ENCODE measurements at places on chromosomes 3 and 15. TPM values are rescaled to one million over a fixed set of nuclear protein-coding genes. Genes with fewer than 3 reads are reported as not detected.
A peak's percentile ranks its signal among the peaks of the same experiment; 100 is the strongest.

Gene ZKSCAN7
- total RNA-seq: 6.5 TPM

Gene ZMYND10
- total RNA-seq: not detected

DNA sequence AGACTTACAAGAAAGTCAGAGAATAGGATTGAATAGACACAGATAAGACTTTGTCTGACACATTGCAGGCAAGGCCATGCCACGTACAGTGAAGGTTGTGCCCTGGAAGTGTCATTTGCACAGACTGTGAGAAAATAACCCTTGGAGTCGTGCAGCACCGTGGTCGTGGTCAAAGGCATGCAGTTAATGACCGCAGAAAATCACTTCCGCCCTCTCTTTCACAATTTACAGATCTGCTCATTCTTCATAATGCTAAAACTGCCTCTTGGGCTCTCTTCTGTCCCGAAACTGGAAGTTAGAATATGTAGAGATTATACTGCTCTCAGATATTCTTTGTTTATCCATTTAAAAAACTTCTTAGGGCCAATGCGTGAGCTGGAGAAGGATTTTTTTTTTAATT, 73.2 kb upstream of the CTXND1 start:
- no peak for DNase-seq

DNA sequence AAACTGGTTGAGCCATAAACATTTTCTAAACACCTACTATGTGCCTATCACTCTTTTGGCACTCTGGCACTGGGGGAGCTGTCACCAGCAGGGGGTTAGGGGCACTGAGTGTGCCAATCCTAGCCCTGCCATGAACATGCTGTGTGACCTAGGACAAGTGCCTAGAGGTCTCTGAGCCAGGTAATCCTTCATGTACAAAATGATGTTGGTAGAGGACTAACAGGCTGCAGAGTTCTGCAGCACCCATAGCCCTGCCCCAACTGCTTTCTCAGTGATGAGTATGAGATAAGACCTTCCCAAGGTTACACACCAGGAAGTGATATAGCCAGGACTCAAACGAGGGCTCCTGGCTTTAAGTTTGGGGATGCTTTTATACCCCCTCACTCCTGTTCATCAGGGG, 84.9 kb upstream of the SEC13 start:
- no peak for DNase-seq

GRCh38 chr15:96334705-96335410, 4.4 kb downstream of the NR2F2 start:
- no peak for DNase-seq

Gene ADPRH
- 12.0 TPM for total RNA-seq

DNA sequence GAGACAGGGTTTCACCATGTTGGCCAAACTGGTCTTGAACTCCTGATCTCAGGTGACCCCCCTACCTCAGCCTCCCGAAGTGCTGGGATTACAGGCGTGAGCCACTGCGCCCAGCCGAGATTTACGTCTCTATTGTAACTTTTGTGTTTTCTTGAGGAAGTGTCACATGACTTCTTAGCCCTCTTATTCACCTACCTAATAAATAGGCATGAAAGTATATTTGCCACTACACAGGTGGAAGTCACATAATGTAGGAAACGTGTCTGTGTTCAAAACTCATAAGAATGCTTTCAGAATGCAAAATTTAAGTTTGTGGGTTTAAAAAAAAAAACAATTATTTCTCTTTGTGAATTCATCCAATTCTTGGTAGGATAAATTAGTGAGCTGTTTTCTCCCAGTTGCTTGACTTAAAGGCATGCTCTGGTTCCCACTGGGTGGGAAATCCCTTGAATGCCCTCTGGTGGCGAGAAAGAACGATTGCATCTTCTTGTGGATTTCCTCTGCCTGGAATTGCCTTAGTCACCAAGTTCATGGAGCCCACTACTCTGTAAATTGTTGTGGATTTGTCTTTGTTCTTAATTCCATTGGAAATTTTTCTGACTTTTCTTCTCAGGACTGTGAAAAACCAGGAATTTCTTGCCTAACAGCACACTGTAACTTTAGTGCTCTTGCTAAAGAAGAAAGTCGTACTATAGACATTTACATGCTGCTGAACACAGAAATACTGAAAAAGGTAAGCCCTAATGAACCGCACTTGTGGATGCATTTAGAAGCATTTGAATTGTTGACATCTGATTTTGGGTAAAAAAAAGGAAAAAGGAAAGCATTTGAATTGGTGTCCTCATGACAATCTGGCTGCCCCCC, 82.2 kb upstream of the CTDSPL start:
- no peak for DNase-seq

Gene IL17RE
- 0.59 TPM for total RNA-seq

Gene BNC1
- under 0.01 TPM for total RNA-seq

DNA sequence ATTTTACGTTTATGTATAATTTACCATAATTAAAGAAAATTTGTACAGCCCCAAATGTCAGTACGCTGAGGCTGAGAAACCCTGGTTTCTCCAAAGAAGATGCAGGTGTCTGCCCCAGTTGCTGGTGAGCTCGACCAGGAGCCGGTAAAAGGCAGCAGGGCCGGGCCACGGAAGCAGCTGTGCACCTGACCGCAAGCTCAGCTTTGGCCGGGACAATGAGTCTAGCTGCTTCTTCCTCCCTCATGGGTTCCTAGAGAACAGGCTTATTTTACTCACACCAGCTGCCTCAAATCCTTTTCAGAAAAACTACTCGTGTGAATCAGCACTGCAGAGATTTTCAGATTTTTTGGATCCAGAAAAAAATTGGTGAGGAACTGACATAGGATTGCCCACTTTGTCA, 18.0 kb upstream of the ZXDC start:
- DNase-seq: no peak

GRCh38 chr15:89301304-89302089, 33.1 kb downstream of the POLG start:
- no peak for DNase-seq

DNA sequence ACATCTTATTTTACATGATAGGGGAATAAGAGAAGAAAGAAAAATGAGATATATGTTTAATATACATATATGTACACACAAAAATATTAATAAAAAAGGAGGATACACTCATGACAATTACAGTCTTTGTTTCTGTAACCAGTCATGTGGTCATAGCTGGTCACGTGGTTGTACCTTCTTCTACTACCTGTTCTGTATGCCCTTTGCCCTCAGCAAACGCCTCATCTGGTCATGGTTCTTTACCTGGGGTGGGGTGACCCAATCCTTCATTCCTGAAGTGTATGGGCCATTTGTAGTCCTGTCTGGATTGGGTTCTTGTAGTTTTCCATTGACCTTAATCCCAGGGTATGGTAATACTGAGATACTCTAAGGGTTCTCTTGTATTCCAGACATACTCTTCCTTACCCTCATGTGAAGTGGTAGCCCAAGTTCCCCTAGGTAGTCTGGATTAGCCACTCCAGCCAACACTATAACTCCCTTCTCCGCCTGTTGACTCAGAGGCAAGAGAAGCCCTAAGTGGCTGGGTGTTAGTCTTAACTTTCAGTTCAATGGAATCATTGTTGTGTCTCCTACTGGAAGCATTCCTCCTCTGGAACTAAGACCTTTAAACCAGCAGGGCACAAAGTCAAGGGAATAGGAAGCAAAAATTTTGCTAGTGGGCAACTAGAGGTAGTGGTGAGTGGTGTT, 47.3 kb upstream of the FAM3D start:
- no peak for DNase-seq

Gene FANCD2
- total RNA-seq: 13.7 TPM

DNA sequence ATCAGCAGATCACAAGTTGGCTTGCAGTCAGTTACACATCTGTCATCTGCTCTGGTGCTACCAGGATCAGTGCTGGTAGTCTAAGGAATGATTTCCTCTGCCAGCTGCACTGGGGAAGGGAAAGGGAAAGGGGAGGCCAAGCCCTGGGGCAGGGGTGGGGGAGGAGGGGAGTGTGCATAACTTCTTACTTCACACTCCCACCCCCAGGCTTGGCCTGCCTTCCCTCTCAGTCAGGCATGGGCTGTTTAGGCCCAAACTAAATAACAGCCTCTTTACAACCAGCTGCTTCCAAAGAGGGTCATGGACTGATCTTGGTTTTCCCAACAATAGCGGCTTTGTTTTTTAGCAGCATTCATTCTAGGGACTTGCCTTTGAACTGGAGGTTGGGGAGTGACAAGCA, 86.1 kb upstream of the PSMD6 start:
- DNase-seq: peak; percentile 26

DNA sequence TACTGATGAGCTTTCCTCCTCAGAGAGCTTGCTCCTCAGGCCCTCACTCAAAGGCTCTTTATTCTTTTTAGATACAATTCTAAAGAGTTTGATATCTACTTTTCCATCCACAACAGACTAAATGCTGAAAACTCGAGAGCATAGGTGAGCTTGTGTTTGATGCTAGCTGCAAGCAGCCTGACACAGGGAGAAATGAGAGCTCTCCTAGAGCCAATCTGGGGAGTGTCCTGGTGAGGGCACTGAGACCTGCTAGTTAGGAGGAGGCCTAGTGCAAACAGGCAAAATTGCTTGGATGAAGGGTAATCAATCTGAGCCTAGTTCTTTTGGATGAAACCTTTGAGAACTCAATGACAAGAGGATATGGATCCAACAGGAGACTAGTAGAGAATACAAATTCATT, 300.8 kb downstream of the ZBTB20 start:
- DNase-seq: no peak

DNA sequence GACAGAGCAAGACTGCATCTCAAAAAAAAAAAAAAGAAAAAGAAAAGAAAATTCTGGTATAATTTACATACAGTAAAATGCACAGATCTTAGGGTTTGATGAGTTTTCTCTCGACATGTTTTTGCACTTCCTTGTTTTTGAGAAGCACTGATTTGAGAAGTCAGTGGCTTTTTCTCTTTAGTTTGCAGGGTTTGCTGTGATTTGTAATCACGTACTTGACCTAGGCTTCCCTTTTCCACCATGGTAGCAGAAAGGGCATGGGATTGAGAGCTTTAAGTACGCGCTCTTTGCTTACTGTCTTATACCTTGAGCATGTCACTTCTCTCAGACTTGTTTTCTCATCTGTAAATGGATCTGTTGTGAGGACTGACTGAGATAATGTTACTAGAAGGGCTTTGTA, 4.1 kb downstream of the VHL start:
- no peak for DNase-seq

GRCh38 chr15:101458908-101459578, 30.5 kb downstream of the PCSK6 start:
- DNase-seq: no peak

Gene LCMT2
- total RNA-seq: 14.4 TPM

Gene STAB1
- 269 TPM for total RNA-seq

- no peak for DNase-seq
Measured at GRCh38 chr3:60770532-60770931, 480.7 kb downstream of the FHIT start.

Gene UNC45A
- 64.2 TPM for total RNA-seq

- DNase-seq: peak; percentile 64
Measured at GRCh38 chr15:38879909-38880471, 315.4 kb upstream of the RASGRP1 start.
